ENCODE measurements at places on chromosomes 2 and 18. TPM values are rescaled to one million over a fixed set of nuclear protein-coding genes. Genes with fewer than 3 reads are reported as not detected.

The FOXI3 gene
- not detected for total RNA-seq

The REG3A gene
- total RNA-seq: not detected

The DTNA gene
- total RNA-seq: 0.39 TPM

The KIF5C gene
- under 0.01 TPM for total RNA-seq

The ACVR1C gene
- total RNA-seq: not detected

The SGPP2 gene
- not detected for total RNA-seq

The MARCHF4 gene
- total RNA-seq: 0.39 TPM

The TLX2 gene
- total RNA-seq: not detected

The REG1B gene
- total RNA-seq: not detected
